ENCODE measurements at places on chromosomes 3 and 15.

DNA sequence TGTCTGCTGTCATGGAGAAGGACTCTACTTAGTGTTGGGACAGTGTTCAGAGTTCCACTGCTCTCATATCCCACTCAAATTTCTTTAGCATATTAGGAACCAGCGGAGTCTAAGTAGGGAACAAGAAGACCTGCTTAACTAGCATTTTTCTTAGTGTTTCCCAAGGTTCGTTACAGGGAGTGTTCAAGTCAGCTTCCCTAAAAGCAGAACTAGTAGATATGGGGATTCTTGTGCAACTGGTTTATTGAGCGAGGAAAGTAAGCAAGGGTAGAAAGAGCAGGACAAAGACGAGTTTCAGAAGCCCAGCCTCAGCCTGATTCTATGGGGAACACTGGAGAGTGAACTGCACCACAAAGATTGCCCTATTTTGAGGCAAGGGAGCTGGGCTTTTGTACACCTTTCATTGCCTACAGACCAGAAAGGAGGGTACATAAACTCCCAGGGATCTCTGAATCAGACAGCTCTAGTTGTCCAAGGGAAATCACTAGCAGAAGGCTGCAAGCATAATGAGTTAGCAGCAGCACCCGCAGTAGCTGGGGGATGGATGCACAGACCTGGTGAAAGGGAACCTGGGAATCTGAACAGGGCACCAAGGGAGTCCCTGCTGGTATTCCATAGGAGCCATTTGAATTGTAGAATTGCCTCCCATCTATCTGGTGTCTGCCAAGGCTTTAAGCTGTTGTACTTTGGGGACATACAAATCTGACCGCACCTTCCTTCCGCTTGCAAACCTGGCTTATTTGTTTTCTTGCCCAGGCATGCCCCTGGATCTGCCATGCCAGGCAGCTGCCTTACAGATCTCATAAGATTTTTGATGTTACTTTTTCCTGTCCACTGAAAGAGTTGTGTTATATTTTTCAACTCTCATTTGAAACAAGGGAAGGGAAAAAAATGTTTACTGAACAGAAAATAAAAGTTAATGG lies 15.1 kb downstream of the CMTM7 start:
- no peak for DNase-seq

DNA sequence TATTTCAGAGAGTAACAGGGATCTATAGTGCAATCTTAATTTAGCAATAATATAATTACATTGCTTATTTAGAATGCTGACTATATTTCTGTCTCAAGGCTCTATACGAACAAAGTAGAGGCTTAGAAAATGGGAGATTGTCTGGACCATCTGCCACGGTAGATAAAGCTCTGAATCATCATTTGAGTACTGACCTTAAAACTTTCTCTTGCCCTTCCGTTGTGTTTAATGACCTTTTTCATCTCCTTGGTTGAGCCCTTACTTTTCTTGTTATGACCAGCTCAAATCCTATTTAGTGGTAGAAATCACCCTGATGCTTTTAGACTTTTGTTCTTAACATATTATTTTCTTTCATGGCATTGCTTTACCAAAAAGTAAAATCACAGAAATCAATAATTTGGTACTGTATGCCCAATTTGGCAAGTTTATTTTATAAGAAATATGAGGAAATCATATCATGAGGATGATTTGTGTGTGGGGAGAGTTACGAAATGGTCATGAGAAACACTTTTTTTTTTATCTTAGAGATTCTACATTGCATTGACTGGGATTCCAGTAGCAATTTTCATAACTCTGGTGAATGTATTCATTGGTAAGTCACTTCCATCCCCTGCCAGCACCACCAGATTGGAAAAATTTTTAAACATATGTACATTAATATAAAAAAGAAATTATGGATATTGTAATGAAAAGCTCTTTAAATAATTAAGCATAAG lies 11.0 kb downstream of the NDUFB5 start:
- DNase-seq: no peak

DNA sequence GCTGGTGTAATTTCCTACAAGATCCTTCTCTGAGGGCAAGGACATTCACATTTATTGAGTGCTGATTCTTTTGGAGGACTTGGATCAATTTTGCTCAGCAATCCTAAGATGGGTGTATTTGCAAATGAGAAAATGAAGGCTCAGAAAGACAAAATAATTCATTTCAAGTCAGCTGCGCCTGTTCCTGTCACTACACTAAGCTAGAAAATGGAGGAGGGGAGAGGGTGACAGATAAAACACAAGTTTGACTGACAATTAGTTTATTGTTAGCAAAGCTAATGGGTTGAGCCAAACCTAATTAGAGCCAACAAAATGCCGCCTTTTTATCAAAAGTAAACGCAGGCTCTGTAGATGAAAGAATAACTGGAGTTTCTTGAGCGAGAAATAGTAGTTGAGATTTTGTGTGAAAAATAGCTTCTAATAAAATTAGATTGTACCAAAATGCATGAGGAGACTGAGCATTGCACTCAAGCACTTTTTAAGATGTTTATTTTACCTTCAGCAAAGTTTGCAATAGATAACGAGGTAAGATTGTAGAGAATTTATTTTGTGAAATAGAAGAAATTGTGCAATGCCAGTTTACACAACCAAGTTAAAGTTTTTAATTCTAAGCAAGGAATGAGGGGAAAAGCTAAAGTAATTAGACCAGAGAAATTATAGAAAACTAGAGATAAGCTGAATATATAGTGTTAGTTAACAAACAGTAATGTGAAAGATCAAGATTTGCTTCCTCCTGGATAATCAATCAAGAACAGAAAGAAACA lies 39.6 kb upstream of the SECISBP2L start:
- DNase-seq: no peak

GRCh38 chr15:40469776-40470390 lies 901 bp upstream of the CHST14 start:
- DNase-seq: no peak

GRCh38 chr3:174531262-174531982 lies 327.7 kb upstream of the NAALADL2 start:
- DNase-seq: no peak

GRCh38 chr3:104359546-104359945 lies 1007.2 kb upstream of the ALCAM start:
- no peak for DNase-seq

DNA sequence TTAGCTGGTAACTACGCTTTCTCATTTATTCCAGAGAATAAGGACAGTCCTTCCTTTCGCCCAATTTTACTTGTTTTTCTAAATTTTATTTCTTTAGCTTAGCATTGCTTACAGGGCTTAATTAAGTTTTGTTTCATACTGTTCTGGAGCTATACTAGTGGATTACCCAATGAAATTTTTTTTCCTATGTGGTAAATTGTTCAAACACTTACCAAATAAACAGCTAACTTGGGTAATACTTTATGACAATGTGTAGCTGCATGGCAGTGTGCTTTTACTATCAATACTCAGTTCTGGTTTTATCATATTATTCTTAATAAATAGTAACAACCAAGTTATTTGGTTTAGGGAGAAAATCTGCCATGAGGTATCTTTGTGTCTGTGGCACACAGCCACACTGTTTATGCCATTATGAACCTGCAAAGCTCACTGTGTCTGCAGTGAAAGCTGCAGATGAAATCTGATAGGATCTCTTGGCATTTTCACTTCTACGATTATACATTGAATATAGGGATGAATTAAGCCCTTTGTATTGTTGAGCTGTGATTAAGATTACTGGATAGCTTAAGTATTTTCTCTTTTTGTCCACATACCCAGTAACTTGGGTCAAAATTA lies 37.2 kb downstream of the UBE2E2 start:
- no peak for DNase-seq

DNA sequence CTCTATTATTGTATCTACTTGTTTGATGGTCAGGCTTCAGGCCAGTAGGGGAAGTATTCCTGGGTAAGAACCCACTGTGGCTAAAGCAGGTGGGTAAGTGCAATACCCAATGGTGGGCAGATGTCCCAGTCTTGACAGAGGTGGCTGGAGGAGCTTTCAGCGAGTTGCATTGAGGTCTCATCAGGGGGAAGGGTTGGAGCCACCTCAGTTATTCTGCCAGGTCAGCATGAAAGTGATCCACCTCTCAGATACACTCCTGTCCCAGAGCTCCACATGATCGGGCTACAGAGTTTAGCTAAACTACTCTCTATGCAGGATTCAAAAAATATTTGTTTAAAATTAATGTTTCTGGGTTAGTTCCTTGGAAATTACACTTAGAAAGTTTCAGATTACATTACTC lies 95.8 kb upstream of the WNT7A start:
- no peak for DNase-seq

DNA sequence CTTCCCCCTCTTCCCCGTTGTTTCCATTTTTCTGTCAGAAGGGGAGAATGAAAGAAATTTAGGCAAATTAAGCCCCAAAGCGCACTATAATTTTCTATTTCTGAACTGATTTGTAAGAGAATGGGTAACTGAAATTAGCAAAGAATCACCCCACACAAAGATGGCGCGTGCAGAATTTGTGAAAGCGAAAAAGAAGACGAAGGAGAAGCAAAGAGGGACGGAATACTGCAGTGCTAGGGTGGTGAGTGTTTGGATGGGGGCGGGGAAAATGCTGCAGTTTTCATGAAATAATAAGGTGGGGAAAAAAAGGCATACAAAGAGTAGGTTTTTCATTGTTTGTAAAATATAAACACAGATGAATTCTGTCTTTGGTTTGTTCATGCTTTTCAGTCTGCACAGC lies 4.6 kb upstream of the CTNNB1 start:
- DNase-seq: no peak

GRCh38 chr3:45580112-45580765 lies 14.3 kb upstream of the LIMD1 start:
- no peak for DNase-seq

DNA sequence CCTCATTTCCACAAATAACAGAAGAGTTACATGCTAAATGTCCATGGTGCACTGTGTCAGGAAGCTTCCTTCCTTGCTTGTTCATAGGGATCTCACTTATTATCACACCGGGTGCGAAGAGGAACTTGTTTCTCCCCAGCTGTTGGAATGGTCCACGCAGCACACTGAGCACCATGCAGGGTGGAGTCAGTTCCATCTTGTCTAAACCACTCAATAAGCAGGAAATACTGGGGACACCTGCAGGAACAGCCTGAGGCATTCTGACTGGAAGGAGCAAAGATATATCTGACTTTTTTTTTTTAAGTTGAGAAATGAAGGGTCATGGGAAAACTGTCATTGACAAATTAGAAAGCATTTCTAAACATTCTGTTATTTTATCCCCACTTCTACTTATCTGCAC lies 70.0 kb upstream of the WDR72 start:
- DNase-seq: no peak

GRCh38 chr3:112390783-112391641 lies 58.1 kb downstream of the CD200 start:
- no peak for DNase-seq

GRCh38 chr15:49212897-49213296 lies 42.9 kb downstream of the GALK2 start:
- DNase-seq: no peak

DNA sequence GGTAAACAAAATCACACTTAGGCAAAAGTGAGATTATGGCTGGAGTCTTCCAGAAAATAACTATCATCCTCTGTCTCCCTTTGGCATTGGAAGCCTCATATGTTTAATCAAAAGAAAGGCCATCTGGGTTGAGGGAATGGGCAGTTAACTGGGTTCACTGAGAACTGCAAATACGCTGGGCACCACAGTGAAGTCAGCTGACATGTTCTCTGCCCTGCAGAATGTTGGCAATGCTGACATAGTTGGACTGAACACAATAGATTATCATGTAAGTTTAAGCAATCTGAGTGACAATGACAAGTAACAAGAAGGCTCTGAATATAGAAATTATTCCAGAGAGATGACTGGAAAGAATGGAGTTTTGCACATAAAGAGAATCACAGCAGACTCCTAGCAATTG lies 43.8 kb upstream of the SLC25A26 start:
- DNase-seq: no peak

DNA sequence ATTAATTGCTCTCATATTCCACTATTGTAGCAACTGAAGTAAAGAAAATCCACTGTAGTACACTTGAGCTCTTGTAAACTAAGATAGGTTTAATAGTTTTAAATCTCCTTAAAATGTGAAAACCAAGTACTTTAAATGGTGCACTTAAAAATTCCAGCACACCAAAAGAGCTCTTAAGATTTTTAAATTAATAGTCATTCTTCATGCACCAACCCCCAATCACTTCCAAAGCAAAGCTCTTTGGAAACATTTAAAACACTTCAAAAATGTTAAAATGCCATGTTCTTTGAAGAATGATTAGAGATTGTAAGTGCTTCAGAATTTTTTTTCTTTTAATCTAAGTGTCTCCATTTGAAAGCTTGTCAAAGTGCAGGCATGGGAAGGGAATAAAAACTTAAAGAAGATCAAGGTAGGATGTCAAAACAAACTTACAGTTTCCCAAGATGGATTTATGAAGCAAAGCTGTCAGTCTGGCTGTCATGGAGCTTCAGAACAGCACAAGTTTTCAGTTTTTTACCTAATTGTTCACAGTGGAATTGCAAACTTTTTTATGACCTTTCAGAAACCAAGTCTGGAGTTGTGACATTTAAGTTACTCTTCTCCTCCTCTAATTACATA lies 84.3 kb downstream of the ARPP21 start:
- DNase-seq: no peak

DNA sequence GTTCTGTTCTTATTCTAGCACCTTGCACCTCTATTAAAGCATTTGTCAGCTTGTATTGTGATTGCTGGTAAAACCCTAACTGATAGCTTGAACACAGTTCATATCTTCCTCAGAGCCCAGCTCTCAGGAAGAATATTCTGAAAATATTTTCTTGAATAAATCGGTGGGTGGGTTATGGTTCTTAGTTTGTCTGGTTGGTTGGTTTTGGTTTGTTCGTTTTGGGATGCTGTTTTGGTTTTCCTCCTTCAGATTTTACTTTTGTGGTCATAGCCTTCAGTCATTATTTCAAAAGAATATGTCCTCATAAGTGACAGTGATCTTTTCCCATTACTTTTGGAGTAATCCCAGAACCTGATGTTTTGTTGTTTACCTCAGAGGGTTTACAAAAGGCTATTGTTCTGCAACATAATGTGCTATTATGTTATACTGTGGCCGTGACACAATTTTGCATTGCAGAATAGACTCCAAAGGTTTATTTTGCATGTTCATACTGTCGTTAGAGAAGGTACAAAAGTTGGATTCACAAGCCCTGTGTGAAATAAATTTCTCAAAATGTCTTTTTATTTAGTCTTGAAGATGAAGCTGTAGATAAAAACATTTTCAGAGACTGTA lies 2.7 kb upstream of the TMEM87A start:
- no peak for DNase-seq

- no peak for DNase-seq
Measured at GRCh38 chr3:159458010-159458409, 530.6 kb upstream of the IL12A start.

- DNase-seq: no peak
Measured at GRCh38 chr3:171778493-171778892, 31.8 kb downstream of the PLD1 start.

GRCh38 chr15:28986108-28986507 lies 100.3 kb downstream of the APBA2 start:
- DNase-seq: no peak

All from activated CD8-positive, alpha-beta memory T cell treated with anti-CD3 and anti-CD28 coated beads for 4 hours (primary cell).